ENCODE measurements at places on chromosomes 16 and 17.

DNA sequence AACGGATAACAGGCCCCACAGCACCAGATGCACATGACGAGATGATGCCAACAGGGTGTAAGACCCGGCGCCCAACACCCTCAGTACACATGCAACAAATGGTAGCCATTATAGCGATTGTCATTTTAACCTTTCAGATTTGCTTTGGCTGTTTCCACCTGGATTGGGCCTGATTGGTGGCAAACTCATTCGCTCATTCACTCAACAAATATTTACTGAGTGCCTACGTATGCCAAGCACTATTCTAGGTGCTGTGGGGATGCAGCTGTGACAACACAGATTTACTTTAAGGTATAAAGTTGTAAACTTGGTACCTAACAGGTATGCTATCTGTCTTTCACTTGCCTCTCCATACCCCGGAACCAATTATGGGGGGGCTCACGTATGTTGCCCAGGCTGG is 66.8 kb downstream of the SRCIN1 start:
- DNase-seq = no peak

- no peak for DNase-seq
Measured at GRCh38 chr16:51034481-51035109, 116.5 kb downstream of the SALL1 start.

GRCh38 chr17:39001703-39002637 is 34.8 kb upstream of the FBXO47 start:
- DNase-seq = peak; percentile 85

DNA sequence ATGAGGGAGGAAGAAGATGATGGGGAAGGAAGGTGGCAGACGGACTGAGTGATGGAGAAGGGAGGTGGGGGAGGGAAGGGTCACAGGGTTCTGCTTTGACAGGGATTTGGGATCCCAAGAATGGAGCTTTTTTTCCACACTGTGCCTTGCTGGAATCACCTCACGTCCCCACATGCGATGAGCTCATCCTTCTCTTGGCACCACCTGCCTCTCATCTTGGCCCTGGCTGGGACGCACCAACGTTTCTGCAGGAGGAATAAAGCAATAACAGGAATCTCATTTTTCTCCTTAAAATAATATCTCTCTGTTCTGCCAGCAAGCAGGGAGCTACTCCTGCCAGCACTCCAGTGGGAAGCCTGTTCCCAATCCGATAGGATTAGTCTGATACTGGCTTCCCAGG is 47.8 kb downstream of the MEOX1 start:
- DNase-seq = no peak

GRCh38 chr17:7444682-7445618 is at the start of gene CHRNB1:
TSS of gene CHRNB1 (plus strand) at chr17:7445061. CDS start at chr17:7445128, 67 bp downstream.
- peak; percentile 89 for DNase-seq

- no peak for DNase-seq
Measured at GRCh38 chr17:5485270-5486205, at the start of gene DERL2. TSS of gene DERL2 (minus strand) at chr17:5486178. CDS start at chr17:5486161, 17 bp downstream.

DNA sequence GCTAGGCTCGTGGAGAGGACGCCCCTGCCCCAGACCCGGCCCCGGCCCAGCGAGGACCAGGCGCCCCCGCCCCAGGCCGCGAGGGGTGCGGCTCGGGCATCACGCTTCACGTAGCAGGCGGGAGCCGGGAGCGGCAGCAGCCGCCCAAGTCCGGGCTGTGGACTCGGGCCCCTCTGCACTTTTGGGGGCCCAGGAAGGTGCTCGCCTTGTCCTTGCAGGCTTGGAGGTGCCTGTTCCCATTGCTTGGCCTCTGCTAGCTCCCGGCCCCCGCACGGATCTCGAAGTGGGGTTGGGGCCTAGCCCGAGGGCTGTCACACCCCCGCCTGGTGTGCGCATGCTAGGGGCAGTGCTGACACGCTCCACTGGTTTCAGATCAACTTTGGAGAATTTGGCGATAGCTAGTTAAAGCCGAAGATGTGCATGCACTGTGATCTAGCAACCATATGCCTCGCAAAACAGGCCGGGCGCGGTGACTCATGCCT is 55.7 kb downstream of the WSB1 start:
- no peak for DNase-seq

DNA sequence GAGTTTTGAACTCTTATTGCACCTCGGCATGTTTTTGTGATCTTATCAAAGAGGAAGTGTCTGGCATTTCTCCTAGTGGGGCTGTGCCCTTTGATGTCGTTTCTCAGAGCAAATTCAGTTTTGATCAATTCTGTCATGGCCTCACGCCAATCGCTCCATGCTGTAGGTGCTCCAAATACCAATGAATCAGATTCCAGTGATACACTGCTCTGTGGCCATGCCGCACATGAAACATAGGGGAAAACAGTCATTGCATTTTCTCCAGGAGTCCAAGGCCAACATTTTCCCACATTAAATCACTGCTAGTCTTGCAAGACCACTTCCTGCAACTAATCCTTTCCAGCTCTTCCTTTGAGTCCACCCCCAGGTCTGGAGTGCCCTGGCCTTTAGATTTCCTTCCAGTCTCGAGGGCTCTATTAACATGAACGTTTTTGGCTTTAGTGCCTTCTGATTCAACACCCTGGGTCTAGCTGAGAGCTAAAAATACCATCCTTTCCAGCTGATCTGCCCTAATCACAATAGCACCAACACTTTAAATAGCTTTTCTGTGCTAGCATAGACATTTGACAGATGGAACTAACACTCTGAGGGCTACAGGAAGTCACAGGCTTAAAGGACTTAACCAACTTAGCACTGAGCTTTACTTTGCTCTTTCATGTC is 18.2 kb upstream of the RASL10B start:
- no peak for DNase-seq

GRCh38 chr16:17372386-17372785 is 98.4 kb downstream of the XYLT1 start:
- no peak for DNase-seq

DNA sequence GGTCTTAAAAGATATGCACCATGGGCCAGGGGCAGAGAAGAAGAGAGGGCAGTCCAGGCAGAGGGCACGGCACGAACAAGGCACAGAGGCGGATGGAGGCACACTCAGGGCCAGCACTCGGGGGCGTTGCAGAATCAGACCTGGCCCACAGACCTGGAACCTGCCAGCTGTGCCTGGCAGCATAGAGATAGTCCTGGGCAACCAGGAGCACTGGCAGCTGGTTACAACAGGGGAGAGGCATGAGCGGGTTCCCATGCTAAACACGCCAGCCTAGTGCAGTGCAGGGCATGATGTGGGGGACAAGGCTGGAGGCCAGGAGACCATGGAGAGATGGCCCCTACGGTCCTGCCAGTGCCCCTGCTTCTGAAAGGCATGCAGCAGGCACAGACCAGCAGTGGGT is 56.9 kb upstream of the RBFOX3 start:
- no peak for DNase-seq

DNA sequence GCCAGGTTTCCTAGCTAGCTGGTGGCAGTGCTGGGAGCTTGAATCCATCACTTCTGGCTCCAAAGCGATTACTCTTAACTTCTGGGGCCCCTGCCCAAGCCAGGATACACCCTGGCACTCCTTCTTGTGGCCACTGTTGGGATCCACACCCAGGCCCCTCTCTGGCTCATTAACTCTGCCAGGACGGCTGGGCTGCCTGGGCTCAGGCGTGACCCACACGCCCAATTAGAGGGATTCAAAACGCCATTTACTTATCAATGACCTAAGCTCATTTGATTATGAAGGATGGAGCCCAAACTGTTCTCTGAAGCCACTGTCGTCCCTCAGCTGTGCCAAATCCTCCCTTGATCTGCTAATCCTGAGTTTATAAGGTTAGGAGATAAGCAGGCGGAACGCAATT is 79.7 kb upstream of the BRD7 start:
- DNase-seq = no peak

DNA sequence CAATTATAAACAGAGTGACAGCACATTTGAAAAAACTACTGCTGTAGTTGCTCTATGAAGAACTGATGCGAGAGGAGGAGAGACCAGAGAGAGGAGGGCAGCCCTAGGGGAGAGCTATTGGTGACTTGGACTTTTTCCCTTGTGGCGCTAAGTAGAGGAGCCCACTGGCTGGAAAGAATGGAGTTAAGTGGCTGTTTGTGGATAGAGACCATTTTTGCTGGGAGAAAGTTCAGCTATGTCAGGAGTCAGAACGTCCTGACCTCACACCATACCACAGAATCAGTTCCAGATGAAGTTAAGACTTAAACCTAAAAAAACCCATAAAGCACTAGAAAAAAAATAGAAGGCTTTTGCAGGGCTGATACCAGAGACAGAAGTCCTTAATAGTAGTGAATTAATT is 2.0 kb downstream of the POLR2A start:
- DNase-seq = no peak

GRCh38 chr16:83676086-83676485 is 131.7 kb upstream of the HSBP1 start:
- DNase-seq = no peak

DNA sequence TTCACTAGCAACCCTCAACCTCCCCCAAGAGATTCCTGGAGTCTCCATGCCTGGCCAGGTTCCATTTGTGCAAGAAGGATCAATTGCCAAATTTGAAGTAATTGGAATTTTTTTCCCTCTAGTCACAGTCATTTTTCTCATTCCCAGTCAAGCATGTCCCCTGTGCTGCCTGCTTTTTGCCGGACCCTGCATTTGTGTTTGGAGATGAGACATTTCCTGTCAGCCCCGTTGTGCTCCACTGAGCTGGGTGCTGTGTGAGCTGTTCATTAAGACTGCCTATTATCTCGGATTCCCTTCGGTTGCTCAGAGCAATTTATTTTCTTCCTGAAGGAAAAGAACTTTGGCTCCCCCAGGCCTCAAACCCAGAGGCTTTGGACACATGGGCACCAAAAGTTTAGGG is 201.0 kb upstream of the NLRP1 start:
- no peak for DNase-seq

Measured in lower lobe of right lung (tissue), 2 donors.